ENCODE measurements at places on chromosomes 1 and 21. TPM values are rescaled to one million over a fixed set of nuclear protein-coding genes. Genes with fewer than 3 reads are reported as not detected.

DNA sequence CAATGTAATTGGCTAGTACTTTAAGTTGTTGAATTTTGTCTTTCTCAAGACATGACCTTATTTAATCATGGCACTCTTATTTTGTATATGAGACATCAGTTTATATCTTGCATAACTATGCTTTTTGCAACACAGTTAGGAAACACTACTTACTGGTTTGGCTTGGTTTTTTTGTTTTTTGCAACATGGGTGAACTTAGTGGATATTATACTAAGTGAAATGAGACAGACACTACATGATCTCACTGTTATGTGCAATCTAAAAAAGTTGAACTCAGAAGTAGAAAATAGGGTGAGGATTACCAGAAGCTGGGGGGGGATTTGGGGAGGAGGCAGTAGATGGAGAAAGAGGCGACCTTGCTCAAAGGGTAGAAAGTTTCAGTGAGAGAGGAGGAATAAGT is 132.1 kb downstream of the PLA2G4A start:
- H3K4me3 ChIP-seq, result no peak overlapping the region
- peak; percentile 55 for DNase-seq
- H3K4me1 ChIP-seq, result peaks cover 8% of the 10 kb centered on the region

Gene CCDC27
- not detected for total RNA-seq

GRCh38 chr1:145936247-145936646 is 9.0 kb upstream of the RBM8A start:
- DNase-seq, result peak; percentile 62
- H3K4me3 ChIP-seq, result no peak overlapping the region
- H3K36me3 ChIP-seq, result peaks cover 26% of the 10 kb centered on the region
- H3K27me3 ChIP-seq, result no peaks in the 10 kb centered on the region

Gene MCOLN2
- 1.0 TPM for total RNA-seq

Gene SPRR5
- not detected for total RNA-seq

Gene DNAJC16
- 22.5 TPM for total RNA-seq

Gene FCRL3
- total RNA-seq, result not detected

Gene SIKE1
- 106 TPM for total RNA-seq

Gene DENND1B
- total RNA-seq, result 21.3 TPM
